ENCODE measurements at places on chromosomes 5 and 9.

- DNase-seq, result no peak
Observed at GRCh38 chr9:30928045-30928444, 1456.4 kb upstream of the ACO1 start.

DNA sequence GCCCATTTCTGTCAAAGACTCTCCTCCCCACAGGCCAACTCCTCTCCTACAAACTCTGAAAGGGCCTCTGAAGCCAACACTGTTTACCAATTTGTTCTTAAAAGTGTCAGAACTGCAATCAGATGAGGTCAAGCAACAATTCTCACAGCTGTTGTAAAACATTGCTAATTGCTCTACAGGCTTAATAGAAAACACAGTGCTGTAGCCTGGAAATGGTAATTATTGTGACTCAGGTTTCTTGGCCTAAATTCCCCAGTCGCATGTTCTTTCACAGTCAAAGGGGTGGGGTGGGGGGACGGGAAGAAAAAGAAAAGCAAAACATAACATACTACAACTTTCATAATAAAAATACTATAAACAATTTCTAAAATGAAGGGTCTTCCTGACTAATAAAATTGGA, 343.2 kb downstream of the DMAC1 start:
- no peak for DNase-seq

GRCh38 chr9:124242331-124243194, 15.2 kb upstream of the NEK6 start:
- no peak for DNase-seq

DNA sequence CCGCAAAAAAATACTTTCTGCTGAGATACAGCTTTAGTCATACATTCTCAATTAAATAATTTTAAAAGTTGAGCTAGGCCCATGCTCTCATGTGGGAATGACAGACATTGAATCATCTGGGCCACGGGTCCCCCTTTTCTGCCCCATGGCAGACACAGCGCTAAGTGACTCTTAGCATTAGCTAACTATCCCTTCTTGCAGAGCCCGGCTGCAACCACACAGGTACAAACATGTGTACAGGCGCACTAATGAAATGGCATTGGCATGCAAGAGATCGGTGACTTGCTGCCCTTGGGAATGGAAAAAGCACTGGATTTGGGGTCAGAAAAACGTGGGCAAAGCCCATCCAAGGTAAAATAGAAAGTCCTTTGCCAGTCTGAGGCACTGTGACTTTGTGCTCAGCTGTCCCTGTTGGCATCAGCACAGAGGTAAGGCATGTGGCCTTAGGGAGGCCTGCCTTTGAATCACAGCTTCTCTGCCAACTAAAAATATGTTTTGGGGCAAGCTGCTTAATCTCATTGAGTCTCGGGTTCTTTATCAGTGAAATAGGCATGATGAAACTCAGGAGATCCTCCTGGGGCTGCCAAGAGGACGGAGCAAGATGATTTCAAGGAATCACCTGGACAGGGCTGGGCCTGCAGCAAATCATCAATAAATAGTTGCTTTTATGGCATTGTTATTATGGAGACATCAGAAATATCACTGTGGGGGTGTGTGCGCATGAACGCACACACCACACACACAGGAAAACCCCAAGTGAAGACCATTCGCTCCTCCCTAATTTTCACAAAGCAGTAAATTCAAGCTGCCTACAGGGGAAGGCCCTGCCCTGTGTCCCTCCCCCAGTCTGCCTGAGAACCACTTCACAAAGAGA, 54.2 kb downstream of the WHRN start:
- DNase-seq, result no peak

DNA sequence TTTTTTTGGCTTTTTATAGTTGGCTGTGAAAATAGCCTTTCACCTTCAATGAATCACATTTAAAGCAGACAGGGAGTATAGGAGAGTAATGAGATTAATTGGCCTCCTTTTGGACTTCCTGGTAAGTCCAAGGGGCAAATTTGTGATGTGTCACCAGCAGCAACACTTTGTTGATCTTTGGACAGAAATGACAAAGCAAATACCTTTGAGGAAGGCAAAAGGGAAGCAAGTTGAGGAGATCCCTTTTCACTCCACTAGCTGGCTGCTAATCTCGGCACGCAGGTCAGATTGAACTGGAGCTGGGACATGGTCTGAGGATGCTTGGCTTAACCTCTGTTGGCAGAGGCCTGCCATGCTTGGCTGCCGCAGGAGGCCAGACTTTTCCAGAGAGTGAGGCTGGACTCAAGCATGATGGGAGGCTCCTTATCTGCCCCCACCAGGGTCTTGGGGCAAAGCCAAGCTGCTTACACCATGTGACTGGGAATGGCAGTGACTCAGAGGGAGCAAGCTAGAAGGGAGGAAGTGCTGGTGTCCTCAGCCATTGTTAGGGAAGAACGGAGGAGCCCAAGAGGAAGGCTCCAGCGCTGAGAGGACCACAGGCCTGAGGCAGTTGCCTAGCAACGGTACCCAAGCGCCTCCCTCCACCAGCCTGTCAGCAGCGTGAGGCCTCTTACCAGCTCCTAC, 174.5 kb upstream of the MAP1B start:
- DNase-seq, result no peak

- DNase-seq, result no peak
Observed at GRCh38 chr5:159309689-159310433, 20.4 kb downstream of the IL12B start.

DNA sequence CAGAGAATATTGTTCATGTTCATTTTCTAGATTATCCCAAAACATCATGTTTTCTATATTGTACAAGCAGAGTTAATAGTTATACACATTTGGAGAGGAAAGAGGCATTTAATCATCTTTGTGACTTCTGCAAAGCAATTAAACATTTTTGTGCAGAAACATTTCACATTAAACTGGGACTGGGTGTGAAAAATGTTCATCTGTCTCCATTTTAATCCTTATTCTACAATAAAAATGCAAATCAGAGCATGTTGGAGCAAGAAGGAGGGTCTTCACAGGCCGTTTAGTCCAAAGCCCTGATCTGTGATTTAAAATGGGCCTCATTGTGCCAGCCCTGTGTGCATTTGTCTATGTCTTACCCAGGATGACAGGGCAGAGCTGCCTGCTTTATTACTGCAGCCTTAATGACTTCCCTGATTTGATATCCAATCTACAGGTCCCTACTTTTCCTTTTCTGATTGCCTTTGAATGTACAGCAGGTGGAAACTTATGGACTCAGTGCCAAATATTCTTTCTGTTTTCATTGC, 183.5 kb downstream of the CAVIN4 start:
- no peak for DNase-seq

GRCh38 chr9:32403567-32404260, 19.3 kb downstream of the ACO1 start:
- DNase-seq, result no peak

Data from D721Med (cell line).